ENCODE measurements at places on chromosomes 2 and 18.

- DNase-seq, result no peak
Observed at GRCh38 chr2:183267148-183267827, 143.0 kb downstream of the NUP35 start.

DNA sequence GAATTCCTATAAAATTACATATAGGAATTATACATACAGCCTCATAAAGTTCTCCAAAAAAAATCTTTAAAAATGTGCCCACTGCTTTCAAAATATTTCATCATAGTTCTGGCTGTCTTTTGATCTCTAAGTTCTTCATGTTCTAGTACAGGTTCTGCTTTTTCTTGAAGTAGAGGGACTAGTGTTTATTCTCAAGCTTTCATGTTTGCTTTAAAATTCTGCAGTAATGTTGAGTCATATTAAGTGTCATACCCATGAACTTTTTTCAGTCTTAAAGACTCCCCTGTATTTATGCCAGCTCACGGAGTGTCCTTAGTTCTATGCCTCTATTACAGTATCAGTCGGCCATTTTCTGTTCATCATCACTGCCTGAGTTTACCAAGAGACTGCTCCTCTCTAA lies 54.8 kb upstream of the CCDC141 start:
- DNase-seq, result no peak

- no peak for DNase-seq
Observed at GRCh38 chr2:112035786-112036185, 19.3 kb upstream of the TMEM87B start.

DNA sequence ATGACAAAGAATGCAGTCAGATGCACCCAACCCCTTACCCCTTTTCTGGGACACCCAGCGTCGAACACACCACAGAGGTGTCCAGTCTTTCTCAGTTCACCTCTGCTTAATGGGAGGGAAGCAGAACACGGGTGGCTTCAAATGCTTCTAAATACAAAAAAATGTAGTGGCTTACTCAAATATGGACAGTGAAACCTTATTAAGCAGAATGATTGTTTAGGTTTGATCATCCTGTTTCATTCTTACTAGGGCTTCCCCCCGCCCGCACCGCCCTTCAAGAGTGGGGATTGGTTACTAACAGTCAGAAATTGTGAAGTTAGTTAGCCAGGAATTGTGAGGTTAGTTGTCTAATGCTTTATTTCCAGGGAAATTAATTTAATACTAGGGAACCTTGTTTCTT lies 21.6 kb downstream of the ATG16L1 start:
- DNase-seq, result no peak

DNA sequence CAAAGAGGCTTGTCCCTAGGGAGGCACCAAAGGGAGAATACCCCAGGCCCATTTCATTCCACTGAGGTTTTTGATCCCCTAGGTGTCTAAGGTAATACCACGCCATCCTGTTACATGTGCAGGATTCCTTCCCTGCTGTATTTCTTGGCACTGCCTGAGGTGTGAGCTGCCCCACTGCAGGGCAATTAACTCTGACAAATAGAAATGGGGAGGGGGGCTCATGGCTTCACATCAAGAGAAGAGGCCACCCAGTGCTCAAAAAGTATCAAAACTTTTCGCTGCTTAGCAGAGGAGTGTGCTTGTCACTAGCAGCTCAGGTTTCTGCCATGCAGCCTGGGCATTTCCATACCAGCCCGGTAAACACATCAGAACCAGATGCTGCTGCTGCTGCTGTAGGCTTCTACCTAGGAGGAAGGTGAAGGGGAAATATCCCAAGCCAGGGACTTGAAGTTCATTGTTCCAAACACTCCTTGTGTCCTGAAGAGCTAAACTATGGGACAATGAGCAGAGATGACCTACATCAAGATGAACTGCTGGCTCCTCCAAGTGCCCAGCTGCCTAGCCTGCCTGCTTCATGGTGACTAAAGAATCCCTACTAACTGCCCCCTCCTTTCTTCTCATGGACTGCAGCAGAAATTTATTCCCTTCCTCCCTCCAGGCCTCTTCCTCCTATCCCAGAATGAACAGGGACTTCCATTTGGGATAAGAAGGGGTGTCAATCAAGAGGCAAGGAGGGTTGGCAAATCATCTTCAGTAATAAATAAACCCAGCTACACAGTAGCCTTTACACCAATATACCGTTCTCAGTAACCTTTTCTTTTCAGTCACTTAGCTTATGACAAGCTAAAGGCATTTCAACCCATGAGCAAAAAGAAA lies 16.4 kb downstream of the POU3F3 start:
- no peak for DNase-seq

DNA sequence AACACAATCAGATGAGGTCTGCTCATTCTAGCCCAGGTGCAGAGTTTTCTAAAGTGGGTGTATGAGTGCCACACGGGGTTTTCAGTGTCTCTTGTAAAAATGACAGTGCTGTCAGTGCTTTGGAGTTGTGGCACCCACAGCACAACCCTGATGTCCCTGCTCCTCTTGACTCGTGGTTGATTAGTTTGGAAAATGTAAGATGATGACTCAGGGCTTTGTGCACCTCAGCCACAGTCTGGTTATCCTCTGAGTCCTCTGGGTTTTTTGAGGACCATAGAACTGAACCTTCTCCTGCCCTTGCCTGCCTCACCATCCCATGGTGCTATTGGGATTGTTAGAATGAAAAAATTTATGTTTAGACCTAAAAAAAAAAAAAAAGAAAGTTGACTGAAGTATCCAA lies 105.6 kb downstream of the MYO1B start:
- no peak for DNase-seq

GRCh38 chr2:117785740-117786139 lies 28.8 kb upstream of the DDX18 start:
- DNase-seq, result no peak

DNA sequence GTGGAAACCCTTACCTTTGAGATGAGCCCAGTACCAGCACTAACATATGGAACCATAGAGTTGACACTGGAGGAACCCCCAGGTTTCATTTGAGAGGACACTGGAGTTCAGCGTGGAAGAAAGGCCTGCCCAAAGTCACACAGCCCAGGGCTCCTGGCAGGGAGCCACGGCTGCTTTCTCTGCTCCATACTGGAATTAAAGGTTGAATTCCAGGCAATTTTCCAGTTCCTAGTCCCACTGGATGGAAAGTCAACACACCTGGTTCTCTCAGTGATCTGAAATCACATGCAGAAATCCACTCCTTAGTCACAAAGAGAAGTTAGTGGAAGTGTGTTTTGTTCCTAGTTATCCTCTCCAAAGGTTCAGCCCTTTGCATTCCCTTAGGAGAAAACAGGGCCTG lies 336.1 kb upstream of the SKOR2 start:
- DNase-seq, result no peak

DNA sequence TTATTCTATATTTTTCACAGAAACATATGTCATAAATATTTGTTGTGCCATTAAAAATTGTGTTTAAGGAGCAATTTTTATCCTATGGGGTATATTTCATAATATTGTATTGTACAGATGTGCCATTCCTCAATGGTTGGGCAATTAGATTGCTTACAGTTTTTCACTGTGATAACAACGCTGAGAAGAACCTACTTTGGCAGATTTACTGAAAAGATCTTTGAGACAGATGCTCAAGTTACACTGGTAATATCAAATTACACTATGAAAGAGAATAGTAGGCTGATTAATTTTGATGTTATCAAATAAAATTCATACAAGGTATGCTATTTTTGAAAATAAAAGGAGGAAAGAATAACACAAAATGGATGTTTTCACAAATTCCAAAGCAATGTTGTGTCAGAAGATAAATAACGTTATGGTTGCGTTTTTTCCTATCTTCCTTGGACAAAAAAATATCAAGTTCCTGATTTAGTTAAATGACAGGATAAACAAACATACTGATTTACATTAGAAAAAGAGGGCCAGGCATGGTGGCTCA lies 335.1 kb upstream of the ZNF521 start:
- no peak for DNase-seq

- no peak for DNase-seq
Observed at GRCh38 chr18:12362473-12363174, 14.4 kb downstream of the AFG3L2 start.

DNA sequence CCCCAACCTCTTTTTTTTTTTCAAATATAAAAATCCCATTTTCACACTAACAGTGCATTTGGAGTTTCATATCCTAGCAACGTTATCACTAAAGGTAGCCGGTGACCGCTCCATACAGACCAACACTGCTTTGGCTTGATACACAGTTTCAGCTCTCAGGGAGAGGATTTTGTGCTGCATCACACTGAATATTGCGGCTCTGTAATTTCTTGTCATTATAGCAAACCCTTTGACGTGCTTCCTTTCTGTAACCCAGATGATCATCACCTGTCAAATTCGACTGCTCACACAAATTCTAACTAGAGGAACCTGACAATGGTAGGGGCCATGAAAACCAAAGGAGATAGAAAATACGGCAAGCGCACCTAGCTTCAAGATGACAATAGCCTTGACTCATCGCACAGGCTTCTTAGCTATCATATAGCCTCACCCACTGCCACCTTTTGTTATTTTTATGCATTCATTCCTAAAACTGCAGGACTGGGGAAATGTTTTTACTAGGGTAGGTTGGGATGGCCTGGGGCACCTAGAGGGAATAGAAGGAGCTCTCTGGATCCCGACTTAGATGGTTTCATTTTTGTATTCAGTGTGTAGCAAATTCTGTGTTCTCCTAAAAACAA lies 582.9 kb upstream of the PIK3C3 start:
- no peak for DNase-seq

DNA sequence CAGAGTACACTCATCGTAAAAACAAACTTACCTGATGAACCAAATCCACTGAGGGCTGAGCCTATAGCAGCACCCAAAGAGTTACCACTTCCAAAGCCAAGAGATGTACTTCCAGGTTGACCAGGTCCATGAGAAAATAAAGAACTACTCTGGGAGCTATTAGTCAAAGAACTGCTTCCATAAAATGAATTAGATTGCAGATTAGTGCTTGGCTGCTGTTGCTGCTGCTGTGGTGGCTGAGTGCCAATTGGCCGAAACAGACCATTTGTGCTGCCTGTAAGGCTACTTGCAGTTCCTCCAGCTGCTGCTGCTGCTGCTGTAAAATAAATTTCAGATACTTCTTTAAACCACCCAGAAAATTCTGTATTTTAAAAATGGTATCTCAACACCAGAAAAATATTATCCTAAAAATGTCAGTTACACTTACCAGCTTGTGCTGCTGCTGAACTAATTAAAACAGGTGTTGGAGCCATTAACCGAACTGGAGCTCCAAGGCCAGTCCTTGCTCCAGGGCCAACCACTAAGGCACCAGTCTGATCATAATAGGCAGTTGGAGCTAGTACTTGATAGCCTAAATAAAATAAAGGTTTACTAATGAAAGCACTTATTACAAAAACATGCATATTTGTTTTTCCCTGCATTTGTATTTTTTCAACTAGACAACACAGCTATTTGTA lies 58.1 kb upstream of the SDC1 start:
- DNase-seq, result no peak

Measured in activated effector memory CD4-positive, alpha-beta T cell treated with Interleukin-2 at 50 U/mL for 16 hours (primary cell).